ENCODE measurements at places on chromosomes 2 and 18.

GRCh38 chr2:201298462-201299052 is 38.2 kb downstream of the CASP8 start:
- DNase-seq, result no peak

DNA sequence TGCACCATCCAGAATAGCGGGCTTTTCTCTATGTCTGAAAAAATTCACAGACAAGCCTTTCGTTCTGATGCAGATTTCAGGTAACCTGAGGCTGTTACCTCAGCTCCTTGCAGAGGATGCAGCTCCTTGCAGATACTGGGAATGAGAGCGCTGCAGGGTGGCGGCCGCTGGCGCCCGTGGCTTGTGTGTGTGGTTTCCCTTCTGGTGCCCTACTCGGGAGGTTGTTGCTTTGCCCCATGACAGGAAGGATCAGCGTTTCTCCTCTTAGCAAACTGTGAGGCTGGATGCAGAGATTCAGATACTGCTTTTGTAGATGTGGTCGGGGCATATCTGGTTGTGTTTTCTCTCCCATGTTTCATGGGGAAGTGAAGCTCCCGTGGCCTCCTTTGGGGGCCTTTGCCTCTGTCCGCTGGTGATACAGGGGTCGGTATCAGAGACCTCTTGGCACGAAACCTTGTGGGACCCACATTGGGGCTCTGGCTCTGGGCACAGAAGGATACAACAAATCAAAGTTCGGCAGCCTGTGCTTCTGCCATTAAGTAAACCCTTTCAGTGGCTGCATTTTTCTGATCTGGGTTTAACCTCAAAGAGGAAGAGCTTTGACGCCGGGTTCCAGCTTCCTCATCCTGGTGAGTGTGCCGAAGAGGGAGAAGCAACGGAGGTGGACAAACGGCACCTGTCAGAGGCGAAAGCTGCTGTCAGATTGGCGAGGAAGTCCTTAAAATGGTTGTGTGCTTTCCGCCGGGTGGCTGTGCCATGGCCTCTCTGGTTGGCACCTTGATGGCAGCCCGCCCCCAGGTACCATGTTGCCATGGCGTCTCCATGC is 127.8 kb downstream of the MBP start:
- no peak for DNase-seq

- DNase-seq, result no peak
These were observed 6.3 kb upstream of the ECEL1 start for GRCh38 chr2:232493701-232494474.

DNA sequence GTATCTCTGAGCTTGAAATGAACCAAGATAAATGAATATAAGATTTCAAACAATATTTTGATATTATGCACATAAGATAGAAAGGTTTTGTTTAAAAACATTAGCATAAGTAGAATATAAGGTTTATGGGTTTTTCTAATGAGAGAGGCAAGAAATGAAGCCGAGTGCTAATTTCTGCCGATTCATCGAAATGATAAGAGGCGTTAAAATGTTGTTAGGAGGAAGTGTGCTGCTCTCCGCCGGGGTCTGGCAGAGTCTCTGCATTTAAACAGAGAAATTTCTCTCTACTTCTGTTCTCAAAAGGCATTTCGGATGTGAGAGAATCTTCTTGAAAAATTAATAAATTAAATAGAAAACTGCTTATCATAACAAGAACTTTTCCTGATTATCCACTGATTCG is 83.6 kb downstream of the MRPS9 start:
- DNase-seq, result no peak

DNA sequence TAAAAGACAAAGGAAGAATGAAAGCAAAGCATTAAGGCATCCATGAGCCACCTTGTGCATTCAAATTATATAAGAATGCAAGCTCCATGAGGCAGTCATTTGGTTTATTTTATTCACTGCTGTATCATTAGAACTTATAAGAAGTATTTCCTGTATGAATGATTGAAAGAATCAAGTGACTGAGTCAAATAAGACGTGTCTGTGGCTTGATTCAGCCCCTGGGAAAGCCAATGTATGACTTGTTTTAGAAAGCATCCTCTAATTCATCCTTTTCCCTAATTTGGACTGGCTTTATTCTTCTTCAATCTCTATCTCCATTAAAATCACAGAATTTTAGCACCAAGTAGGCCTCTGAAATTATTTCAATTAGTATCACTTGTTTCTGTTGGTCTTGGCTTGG is 461.1 kb downstream of the LPIN1 start:
- no peak for DNase-seq

GRCh38 chr2:160484859-160485520 is 8.6 kb downstream of the RBMS1 start:
- no peak for DNase-seq

- no peak for DNase-seq
These were observed 564.0 kb downstream of the TNS1 start for GRCh38 chr2:217438821-217439220.

GRCh38 chr2:121075006-121075551 is 209.9 kb downstream of the TFCP2L1 start:
- peak; percentile 24 for DNase-seq

- no peak for DNase-seq
These were observed 62.5 kb downstream of the TGOLN2 start for GRCh38 chr2:85265304-85265703.

DNA sequence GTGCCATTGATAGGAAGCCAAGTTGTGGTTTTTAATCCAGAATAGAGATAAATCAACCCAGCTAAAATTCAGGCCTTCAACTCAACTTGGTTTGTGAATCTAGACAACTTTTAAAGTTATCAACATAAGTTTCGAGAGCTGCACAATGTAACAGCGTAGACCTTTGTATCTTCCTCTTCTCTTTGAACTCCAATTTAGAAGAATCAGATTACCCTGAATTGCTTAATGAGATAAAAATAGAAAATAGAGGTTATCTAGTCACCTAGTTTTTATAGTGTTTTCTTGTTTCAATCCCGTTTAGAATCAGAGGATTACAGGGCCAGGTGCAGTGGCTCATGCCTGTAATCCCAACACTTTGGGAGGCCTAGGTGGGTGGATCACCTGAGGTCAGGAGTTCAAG is 12.3 kb downstream of the MOGAT1 start:
- DNase-seq, result no peak

Data from NCI-H1930 (cell line).